HFFc6 (cell line): ENCODE measurements at places on chromosomes 12 and 14.

DNA sequence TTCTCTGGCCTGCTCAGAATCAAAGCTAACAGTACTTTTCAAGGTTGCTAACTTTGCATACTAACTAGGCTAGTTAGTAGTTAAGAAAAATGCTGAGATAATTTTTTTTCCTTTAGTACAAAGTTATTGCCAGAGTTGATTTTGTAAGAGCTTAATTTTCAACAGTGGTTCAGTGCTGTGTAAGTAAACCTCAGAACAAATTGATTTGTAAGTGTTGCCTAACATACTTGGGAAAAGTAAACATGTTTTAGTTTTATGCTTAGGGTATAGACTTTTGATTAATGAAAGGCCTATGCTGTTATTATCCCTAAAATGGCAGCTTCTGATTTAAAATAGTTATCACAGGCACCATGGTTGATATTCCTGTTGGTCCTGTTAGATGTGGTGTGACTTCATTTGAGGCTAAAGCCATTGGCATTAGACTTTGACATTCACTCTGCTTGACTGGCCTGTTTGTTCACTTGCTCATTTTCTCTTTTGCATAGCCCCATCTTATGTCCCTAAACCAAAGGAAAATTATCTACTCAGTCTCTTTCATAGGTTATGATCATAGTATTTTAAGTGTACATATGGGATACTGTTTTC, 5.2 kb downstream of the CMAS start:
- DNase-seq: no peak

DNA sequence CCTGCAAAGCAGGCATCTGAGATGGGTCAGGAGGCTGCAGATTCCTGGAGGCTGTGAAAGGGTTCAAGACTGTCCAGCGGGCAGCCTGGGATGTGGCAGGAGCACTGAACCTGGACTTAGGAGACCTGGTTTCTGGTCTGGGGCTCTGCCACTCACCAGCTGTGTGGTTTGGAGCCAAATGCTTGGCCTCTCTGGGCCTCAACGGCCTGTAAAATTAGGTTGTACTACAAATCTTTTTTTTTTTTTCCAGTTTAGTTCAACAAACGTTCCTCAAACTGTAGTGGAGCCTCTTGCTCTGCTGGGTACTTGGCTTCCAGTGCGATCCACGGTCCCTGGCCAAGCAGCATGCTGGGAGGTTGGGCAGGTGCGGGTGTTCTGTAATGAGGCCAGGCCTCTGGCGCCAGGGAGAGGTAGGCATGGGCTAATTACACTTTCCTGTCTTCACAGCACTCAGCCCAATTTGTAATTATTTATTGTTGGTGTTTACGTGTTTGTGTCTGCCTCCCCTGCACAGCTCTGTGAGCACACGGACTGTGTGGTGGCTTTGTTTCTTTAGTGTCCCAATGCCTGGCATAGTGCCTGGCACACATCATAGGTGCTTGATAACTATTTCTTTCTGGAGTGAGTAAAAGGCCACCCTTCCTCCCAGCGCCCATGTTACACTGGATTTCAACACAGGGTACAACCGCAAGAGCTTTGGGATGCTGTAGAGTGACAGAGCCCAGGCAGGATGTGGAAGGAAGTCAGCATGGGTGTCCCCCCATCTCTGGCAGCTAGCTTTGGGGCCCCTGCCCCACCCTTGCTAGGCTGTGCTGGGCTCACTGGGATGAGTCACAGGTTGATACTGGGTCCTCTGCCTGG, 5.8 kb upstream of the KRT80 start:
- DNase-seq: no peak

DNA sequence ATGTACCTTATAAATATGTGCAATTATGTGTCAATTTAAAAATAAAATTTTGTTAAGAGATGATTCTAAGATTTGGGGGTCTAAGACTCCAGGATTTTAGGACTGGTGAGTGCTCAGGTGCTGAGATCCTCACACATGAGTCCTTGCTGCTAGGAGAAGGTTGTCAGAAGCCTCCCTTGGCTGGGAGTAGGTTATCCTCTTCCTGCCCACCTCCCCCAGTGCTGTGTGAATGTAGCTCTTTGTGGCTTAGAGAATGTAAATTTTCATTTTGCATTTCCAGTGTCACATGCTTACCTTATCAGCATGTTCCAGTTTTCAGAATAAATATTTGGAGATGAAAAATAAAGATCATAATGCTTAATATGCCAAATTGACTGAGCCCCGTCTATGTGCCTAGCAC, 114.2 kb upstream of the MDM1 start:
- DNase-seq: no peak

GRCh38 chr14:79554816-79555215, 656.5 kb downstream of the DIO2 start:
- DNase-seq: no peak

GRCh38 chr14:98931911-98932310, 340.1 kb downstream of the BCL11B start:
- DNase-seq: no peak

DNA sequence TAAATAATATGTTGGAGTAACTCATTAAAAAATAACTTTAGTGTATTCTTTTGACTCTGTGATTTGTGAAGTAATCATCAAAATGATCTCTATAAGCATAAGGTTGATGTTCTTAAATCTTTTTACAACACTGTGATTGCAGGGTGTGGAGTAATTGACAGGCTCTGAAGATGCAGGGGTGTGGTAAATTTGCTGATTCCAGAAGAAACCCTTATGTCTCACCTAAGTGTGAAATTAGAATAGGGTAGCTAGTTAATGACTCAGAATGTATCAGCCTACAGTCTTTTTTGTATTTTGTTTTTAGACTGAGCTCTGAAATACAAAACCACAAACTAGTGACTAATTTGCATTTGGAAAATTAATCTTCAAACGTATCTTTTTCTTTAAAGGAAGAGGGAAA, 5.9 kb downstream of the PRPF39 start:
- peak; percentile 48 for DNase-seq

DNA sequence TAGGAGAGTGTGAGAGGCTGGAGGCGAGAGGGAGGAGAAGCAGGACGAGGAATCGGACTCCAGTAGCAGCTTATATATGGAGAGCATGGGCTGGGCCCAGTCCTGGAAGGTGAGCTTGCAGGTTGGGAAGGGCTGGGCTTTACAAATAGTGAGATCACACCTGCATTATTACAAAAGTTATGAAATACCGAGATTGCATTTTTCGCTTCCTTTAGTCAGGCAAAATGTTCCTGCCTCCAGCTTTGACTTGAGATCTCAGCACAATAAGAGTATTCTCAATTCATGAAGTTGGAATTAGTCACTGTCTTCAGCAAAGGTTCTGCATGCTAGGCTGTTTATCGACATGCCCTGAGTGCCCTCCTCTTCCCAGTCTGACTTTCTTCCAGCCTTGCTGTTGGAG, at the start of gene KRT6B:
KRT6B (minus strand) TSS at position 46 of the 400 bp plus-strand sequence. CDS start 68 bp downstream, outside the sequence.
- DNase-seq: no peak

DNA sequence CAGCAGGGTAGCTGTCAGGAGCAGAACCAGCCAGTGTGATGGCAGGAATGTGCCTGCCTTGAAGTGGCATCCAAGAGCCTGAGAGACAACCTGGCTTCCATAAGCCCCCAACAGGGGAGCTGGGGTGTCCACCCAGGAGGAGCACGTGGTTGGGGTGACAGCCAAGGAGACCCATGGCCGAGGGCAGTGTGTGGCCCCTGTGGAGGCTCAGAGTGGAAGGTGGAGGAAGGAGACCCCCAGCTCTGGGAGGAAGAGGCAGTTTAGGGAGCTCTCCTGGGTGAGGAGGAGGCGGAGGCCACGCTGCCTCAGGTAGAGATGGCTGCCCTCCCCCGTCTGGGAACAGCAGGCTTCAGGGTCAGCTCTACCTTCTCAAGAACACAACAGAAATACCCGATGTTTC, 147.0 kb downstream of the CALM1 start:
- no peak for DNase-seq

GRCh38 chr12:8493084-8493483, 20.2 kb upstream of the CLEC4D start:
- no peak for DNase-seq

DNA sequence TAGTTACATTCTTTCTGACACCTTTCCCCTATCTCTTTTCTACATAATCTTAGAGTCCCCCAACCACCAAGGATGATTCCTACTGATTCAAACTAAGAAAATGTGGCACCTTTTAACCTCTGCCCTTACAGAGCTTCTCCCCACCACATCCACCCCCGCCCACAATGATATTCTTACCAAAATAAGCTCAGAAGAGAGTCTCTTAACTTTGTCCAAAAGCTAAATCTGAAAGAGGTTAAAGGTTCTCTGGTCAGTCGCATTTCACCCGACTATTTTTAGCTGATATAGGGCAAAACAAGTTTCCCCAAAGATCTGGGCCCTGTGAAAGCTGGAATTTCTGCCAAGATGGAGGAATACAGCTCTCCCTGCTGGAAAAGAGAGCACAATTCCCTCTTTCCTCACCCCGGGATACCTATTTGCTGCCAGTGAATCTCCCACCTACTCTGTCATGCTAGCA, 128.6 kb downstream of the ZFP36L1 start:
- DNase-seq: peak; percentile 23

DNA sequence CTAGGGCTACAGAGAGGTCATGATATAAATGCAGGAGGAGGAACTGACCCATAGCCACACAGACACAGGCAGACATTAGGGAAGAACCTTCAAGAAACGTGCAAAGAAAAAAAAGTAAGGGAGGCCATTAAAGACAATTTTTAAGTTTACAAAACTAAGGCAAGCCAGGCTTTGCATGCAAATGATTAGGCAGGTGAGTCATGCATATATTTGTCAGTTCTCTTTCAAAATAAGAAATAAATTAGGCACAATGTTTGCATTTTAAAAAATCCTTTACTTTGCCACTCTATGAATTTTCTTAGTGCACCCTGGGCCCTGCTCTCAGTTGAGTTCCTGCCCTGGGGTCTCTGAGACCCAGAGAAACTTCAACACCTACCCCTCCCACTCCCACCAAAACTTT, 75.0 kb downstream of the PRMT8 start:
- no peak for DNase-seq

DNA sequence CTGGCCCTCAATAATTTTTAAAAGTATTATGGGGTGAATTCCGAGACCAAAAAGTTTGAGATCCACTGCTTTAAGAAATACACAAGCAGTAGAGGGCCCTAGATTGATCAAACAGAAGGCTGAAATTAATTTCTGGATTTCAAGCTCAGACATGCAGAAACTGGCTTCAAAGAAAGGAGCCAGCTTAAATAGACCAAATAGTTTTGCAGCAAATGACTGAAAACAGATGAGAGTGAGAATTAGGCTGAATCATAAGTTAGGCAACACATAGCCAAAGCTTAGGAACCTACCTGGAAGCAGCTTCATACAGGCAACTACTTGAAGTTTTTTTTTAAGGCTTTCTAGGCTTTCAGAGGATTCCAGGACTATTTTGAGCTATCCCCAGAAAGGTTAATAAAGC, 12.4 kb downstream of the ATF7 start:
- no peak for DNase-seq

GRCh38 chr14:104527857-104528459, 51.6 kb upstream of the C14orf180 start:
- DNase-seq: no peak
